ENCODE measurements at places on chromosomes 3 and 15.

DNA sequence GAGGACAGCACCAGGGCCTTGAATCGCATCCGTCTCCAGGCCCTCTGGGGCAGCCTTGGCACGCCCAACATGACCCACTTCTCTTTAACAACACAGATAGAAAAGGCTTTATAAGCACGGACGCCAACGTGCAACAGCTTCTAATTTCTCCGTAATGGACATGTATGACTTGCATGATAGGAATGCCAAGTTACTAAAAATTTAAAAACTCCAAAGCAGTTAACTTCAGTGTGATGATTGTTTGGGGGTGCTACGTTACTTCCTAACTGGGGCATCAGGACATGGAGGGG lies 30.9 kb upstream of the SNRPA1 start:
- no peak for DNase-seq

- no peak for DNase-seq
Measured at GRCh38 chr3:77446761-77447160, 406.9 kb downstream of the ROBO2 start.

- DNase-seq: no peak
Measured at GRCh38 chr3:65560133-65560532, 478.6 kb downstream of the MAGI1 start.

GRCh38 chr15:26875476-26875850 lies 8.6 kb downstream of the GABRA5 start:
- no peak for DNase-seq

DNA sequence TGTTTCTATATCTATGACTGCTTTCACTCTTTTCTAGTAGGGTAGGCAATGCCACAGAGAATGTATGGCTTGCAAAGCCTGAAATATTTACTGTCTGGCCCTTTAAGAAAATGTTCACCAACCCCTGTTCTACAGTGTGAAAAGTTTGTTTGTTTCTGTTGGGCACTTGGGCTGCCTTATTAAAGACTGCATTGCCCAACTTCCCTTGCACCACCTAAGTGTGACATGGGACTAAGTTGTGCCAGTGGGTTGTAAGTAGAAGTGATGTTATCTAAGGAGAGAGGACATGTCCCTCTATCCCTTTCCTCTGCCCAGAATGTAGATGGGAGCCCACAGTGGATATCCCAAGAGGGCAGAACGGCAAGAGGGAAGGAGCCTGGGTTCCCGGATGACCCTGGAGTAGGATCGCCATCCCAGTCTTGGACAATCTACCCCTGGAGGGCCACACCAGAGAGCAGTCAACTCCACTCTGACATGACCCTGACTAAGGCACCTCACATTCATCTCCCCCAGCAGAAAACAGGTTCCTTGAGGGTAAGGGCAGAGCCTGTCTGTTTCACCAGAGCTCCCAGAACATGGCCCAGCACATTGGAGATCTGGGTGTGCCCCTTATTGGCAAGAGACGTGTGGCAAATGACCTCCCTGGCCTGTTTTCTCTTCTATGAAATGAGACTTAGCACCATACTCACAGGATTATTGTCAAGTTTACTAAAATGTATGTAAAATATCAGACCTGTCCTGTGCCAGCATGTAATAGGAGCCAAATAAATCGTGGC lies 138.8 kb downstream of the SMAD6 start:
- DNase-seq: no peak
